ENCODE measurements at places on chromosomes 16 and 17.

DNA sequence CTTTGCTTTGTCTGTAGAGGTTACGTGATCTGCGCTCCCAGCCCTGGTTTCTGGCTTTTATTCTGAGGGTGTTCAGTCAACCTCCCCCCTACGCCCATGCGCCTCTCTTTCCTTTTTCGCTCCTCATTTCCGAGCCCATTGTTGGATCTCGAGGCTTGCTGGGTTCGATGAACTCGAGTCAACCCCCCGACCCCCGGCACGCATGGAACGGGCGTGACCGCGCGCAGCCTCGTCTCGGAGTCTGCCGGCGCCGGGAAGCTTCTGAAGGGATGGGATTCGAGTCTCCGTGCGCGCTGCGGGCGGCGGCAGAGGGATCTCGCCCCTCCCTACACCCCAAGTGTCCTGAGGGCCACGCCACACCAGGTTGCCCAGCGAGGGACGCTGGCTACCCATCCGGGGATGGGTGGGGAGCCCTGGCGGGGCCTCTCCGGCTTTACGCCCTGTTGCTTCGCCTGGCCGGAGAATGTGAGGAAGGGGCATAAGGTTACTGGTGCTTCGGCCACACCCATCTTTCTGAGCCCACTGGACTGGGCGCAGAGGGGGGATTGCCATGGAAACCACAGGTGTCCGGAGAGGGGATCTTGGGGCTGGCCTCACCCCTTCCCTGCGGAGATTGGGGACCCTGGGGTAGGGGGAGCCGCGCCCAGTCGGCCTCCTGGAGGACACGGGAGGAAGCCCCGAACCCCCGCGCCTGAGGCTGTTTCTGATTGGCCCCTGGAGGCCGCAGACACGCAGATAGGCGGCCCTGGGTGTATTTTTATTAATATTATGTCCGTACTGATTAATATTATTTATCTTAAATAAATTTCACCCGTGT, 1.8 kb downstream of the MAPT start:
- no peak for DNase-seq

DNA sequence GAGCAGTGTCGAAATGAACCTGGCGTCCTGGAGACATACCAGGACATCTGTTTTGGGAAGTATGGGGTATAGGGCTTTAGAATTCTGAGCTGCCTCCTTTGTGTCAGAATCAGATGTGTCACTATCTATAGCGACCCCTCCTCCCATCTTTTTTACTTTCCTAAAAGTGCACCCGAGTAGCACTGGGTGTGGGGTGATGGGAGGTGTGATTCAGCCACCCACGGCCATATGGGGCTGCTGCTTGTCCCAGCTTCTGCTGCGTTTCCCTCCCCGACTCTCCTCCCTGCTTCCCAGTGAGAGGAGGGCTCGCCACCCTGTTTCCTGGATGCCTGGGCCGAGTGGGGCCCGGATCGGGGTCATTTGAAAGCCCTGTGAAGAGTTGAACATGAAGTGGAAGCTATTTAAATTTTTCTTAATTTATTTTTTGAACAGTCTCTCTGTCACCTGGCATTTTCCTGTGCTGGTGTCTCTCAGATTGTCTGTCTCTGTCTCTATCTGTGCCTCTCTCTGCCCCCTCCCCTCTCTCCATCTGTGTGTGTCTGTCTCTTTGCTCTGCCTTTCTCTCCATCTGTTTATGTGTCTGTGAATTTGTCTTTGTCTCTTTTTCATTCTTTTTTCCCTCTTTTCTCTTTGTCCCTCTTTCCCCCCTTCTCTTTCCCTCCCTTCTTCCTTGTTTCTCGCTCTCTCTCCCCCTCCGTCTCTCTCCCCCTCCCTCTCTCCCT, 638.8 kb upstream of the EEF2KMT start:
- no peak for DNase-seq

- no peak for DNase-seq
Observed at GRCh38 chr16:14559809-14560241, 70.2 kb downstream of the PARN start.

DNA sequence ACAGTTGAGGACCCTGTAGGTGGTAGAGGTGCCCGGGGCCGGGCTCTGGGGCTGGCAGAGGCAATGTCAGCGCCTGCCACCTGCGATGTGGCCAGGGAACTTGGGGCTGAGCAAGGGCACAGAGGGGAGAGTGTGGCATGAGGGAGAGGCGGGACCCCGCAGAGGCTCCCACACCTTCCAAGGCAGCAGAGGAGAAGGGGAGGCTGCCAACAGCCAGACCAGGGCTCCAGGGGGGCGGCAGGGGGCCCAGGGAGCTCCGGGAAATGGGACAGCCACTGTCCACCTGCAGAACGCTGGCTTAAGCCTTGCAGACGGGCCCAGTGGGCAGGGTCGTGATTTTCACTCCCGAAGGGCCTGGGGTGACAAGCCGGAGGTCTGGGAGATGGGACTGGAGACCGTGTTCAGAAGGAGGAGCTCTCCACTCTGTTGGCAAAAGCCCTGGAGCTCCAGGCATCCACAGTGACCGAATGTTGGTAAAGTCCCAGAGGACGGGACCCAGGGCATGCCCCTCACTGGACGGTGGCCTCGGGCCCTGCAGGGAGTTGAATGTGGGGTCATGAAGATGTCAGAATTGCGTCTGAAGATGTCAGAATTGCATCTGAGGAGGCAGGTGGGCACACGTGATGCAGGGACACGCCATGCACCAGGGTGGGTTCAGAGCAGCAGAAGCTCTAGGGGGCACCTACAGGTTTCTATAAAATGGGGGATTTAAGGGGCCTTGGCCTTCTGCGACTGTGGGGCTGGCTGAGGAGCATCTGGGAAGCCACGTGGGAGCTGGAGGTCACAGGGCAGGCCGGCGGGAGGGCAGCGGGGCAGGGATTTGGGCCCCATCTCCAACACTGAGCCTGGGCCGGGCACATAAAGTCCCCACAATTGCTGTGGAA, 18.6 kb downstream of the CD7 start:
- DNase-seq: no peak

DNA sequence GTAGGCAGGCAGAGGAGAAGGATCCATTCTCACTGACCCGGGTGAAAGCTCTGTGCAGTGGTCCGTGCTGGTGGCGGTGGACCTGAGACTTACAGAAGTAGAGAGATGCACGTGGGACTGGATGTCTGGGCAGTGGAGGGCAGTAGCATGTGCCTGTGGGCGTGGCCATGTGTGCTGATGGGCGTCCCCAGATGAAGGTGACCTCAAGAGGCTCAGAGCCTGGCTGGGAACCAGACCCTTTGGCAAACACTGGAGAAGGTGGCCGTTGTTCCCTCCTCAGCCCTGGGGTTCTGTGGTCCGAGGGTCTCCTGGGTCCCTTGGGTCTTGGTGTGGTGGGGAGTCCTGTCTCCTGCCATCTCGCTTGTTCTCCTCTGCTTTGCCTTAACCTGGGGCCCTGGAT, 15.6 kb downstream of the WSCD1 start:
- DNase-seq: no peak

DNA sequence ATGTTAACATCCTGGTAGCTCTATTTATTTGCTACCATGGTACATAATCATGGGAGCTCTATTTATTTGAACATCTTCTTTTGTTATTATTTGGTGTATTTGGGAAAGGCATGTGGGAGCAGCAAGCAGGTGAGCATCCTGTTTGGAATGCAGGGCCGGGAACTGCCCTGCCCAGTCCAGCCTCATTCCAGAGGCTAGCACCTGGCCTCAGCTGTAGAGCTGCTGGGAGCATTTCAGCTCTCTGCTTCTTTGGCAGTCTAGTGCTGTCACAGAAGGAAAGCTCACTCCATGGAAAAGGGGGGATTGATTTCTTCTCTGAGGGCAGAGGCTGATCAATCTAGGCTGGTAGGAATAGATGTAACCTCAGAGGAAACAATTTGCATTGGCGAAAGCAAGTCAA, 112.5 kb downstream of the WWOX start:
- DNase-seq: no peak

DNA sequence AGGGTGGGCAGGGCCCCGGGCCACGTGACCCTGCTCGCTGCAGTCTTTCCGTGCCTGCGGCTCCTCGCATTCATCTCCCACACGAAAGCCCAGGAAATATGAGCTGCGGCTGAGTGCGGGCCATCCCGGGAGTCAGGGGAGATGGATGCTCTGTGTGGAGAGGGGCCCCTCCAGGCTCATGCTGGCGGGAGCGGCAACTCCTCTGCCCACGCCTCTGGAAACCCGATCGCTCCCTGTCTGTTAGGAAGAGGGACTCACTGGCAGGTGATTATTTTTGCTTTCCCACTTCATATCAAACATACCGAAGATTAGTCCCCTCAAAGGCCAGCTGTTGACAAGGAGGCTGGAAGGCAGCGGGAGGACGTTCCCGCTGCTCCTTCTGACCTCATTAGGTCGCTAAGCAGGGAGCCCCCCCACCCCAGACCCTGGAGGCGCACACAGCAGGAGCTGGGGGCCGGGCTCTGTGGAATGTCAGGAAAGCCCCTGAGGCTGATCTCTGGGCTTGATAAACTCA, 228.5 kb downstream of the FOXL1 start:
- DNase-seq: no peak

- DNase-seq: no peak
Observed at GRCh38 chr17:66461343-66461995, 159.1 kb downstream of the PRKCA start.

DNA sequence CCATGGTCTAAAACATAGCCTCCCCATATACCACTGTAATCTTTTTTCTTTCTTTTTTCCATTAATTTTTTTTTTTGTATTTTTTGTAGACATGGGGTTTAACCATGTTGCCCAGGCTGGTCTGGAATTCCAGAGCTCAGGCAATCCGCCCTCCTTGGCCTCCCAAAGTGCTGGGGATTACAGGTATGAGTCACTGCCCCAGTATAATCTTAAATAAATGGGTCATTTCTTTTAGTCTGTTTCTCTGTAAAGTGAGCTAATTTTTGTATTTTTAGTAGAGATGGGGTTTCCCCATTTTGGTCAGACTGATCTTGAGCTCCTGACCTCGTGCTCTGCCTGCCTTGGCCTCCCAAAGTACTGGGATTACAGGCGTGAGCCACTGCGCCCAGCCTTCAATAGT, 5.7 kb upstream of the NME1 start:
- DNase-seq: no peak

GRCh38 chr17:64607862-64608565, 54.1 kb downstream of the SMURF2 start:
- DNase-seq: no peak
